ENCODE measurements at places on chromosomes 2 and 18.

GRCh38 chr18:28204154-28204553 lies 27.2 kb upstream of the CDH2 start:
- no peak for DNase-seq

GRCh38 chr2:220579452-220579851 lies 952.0 kb downstream of the SLC4A3 start:
- DNase-seq: no peak

DNA sequence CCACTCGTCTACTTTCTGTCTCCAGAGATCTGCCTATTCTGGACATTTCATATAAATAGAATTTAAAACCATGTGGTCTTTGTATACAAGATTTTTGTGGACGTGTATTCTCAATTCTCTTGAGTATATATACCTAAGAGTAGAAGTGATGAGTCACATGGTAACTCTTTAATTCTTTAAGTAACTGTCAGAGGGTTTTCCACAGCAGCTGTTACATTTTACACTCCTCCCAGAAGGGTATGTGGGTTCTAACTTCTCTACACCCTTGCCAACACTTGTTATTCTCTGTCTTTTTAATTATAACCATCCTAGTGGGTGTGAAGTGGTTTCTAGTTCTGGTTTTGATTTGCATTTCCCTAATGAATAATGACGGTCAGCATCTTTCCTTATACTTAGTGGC lies 70.9 kb downstream of the MAP3K20 start:
- DNase-seq: no peak

DNA sequence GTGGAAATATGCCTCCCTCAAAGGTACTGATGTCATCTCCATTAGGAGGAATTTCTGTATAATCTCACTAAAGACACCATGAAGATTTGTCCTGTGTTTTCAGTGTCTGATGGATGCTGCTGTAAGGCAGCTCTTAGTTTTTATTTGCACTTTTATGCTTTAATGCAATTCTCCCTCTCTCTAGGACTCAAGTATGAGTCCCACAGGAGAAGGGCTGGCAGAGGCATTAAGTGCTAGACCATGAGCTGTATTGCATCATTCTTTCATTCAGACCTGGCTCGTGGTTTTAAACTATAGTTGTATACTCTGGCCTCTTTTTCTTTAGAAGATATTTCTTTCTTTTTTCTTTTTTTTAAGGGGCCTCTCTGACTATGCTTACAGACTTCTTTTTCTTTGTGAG lies 805.6 kb downstream of the DPP10 start:
- DNase-seq: no peak

DNA sequence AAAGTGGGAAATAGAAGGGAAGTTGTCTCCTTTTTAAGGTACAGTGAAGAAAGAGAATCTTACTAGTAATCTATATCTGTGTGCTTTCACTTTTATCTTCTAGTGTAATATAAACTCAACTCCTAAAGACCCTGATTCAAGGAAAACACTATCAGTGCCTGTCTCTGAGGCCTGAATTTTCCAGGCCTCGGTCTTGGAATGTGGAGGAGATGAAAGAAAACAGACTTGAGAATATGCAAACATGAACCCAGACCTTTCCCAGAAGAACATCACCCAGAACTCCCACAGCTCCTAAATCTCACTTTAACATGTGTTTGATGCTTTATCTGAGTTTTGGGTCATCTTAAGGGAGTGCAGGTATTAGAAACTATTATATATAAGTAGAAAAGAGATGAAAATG lies 51.8 kb downstream of the EPB41L5 start:
- no peak for DNase-seq

- no peak for DNase-seq
Measured at GRCh38 chr2:13968811-13969210, 663.7 kb upstream of the LRATD1 start.

GRCh38 chr2:127226520-127227263 lies 6.6 kb upstream of the CYP27C1 start:
- DNase-seq: no peak

- no peak for DNase-seq
Measured at GRCh38 chr2:161745866-161746614, 121.8 kb downstream of the SLC4A10 start.

DNA sequence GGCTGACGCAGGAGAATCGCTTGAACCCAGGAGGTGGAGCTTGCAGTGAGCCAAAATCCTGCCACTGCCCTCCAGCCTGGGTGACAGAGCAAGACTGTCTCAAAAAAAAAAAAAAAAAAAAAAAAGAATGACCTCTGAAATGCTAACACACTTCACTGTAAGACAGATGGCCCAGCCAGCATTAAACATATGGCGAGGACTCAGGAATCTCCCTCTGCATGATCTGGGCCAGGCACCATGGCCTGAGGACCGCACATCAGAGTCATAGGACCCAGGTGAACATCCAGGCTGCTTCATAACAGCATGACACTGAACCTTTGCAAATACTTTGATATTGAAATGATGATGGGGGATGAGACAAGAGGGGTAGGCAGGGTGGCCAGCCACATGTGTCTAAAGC lies 56.1 kb upstream of the DNMT3A start:
- no peak for DNase-seq

GRCh38 chr2:10079870-10080535 lies at the start of gene CYS1:
Gene CYS1 (minus strand): TSS chr2:10080411. CDS start chr2:10080223, 188 bp downstream.
- peak; percentile 74 for DNase-seq

GRCh38 chr2:240452462-240453256 lies 17.2 kb downstream of the GPC1 start:
- DNase-seq: peak; percentile 72

DNA sequence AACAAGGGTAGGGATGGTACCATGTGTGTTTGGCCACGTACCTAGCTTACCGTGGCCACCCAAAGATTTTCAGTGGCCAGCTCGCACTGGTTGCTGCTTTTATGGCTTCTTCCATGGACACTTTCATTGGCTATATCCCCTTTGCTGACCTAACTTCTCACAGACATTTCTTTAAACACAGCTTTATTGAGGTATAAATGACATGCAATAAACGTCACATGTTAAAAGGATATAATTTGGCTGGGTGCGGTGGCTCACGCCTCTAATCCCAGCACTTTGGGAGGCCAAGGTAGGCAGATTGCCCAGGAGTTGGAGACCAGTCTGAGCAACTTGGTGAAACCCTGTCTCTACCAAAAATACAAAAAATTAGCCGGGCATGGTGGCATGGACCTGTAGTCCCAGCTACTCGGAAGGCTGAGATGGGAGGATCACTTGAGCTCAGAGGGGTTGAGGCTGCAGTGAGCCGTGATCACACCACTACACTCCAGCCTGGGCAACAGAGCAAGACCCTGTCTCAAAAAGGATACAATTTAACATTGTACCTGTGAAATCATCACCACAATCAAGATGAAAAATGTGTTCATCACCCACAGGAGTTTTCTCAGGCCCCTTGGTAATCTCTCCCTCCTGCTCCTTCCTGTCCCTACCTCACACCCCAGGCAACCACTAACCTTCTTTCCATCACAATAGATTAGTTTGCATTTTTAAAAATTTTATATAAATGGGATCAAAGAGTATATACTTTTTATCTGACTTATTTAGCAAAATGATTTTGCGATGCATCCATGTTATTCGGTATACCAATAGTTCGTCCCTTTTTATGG lies 127.8 kb upstream of the PPP1CB start:
- DNase-seq: no peak

- no peak for DNase-seq
Measured at GRCh38 chr2:27495840-27496356, 741 bp upstream of the GCKR start.

DNA sequence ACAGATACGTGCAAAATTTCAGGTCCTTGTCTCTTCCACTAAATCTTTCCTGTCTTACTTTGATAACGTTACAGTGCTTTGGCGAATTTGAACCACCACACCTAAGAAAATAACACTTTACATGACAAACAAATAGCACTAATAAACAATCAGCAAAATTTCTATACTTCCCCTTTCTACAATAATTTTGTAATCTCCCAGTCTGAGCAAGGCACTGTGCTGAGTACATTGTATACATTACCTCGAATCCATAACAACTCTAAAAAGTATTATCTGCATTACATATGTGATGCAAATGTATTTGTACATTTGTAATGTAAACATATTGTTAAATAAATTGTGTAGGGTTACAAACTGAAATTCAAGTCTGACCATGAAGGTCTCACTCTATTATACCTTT lies 49.9 kb downstream of the RTN4 start:
- no peak for DNase-seq

DNA sequence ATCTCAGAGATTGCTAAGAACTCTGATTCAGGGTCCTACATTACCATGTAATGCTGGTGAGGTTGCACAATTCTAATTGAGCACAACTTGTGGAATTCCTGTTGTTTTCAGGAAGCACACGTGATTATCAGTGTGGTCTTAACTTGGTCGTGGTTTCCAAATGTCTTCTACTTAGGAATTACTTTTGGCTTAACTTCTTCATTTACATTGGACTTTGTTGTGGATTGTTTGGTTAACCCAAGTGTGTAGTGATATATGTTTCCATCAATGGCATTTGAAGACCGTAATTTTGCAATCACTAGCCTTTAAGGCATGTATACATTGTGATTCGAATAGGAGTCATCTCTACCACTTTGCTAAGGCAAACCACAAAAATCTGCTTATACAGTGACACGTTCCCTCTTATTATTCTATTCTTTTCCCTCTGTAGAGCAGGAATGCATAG lies 373.3 kb downstream of the IRS1 start:
- no peak for DNase-seq

GRCh38 chr2:70141902-70142589 lies 48.8 kb downstream of the C2orf42 start:
- no peak for DNase-seq

DNA sequence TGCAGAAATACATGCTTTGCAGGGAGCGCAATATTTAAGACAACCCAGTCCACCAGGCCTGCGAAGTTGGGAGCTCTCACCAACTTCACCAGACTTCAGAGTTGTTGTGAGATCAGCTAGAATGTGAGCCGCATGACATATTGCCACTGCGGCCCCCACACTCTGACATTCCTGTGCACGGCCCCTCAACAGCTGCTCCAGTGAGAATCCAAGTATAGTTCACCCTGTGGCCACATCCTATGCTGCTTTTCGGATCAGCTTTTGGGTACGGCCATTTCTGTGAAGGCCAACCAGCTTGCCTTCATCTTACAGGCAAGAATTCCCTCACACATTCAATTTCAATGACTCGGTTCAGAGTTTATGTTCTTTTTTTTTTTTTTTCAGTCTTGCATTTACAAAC lies 177.8 kb downstream of the SOX11 start:
- no peak for DNase-seq

DNA sequence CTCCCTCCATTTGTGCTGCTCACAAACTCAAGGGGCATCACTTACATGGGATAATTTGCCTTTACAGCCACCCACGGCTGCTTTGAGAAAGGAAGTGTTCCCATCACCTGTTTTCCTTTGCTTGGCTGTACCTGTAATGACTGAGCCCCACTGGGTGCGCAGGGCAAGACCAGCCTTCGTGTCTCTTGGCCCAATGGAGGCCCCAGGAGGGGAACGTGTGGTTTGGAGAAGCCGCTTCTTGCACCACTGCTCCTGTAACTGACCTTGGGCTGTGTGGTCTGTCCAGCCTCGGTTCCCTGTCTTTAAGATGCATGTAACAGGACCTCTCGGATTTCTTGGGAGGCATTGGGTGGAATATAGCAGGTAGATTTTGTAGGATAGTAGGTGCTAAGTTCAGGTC lies 41.1 kb downstream of the LDLRAD4 start:
- DNase-seq: no peak

- no peak for DNase-seq
Measured at GRCh38 chr2:101893681-101894381, 97.9 kb upstream of the IL1R2 start.

DNA sequence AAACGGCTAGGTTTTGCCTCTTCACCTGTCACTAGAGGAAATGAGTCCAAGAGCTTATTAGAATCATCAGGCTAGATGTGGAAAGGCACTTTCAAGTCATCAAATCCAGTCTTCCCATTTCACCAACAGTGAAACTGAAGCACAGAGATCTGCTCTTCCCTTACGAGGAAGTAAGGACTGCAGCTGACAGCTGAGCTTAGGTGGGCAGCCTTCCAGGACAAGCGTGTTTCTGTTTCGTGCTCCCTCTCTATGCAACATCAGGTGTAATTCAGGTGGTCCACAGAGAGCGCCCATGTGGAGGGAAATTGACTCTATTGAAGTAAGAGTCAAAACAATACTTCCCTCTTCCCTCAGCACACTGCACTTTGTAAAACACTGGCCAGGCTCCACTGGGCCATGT lies 5.5 kb downstream of the CYRIA start:
- DNase-seq: no peak

DNA sequence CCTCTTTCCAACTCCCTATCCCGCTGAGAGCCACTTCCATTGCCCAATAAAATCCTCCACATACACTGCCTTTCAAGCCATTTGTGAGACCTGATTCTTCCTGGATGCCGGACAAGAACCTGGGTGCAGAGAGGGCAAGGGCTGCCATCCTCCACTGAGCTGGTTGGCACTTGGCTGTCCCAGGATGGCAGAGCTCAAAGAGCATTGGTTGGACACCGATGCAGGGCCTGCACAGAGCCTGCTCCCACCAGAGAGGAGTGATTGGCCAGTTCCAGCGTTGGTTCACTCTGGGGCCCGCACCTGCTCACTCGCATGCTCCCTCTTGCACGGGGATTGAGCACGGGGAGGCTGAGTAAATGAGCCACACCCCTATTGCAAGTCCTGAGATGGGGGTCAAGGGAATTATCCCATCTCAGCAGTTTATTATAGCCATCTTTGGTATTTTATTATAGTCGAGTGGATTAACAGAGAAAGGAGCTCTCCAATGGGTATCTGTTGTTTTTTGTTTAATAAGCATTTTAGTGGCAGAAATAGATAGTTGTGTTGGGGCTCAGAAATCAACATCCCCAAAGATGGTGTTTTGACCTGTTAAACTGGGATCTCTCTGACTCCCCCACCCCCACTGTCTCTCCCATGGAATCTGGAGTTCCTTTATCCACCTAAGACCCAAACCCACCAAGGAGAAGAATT lies 19.8 kb upstream of the MGAT4A start:
- DNase-seq: no peak

- DNase-seq: no peak
Measured at GRCh38 chr18:3060667-3061580, 48.0 kb upstream of the LPIN2 start.

- no peak for DNase-seq
Measured at GRCh38 chr2:228919808-228920207, 351.3 kb downstream of the PID1 start.

DNA sequence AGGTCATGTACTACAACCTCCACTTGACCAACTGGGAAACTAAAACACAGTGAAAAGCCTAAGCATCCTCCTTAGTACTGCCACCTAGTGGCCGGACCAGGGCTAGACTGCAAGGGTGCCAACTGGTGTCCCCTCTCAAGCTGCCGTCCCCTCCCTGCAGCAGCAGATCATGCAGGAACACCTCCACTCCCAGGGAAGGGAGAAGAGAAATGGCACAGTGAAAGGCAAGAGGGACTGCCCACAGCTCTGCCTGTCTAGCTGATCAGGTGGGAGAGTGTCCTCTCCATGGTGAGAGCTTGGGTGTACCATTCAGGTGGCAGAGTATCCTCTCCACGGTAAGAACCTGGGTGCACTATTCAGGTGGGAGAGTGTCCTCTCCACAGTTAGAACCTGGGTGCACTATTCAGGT lies 78.1 kb downstream of the AAK1 start:
- DNase-seq: peak; percentile 81

All from HEK293T (cell line).